ENCODE measurements at places on chromosomes 2 and 18.

DNA sequence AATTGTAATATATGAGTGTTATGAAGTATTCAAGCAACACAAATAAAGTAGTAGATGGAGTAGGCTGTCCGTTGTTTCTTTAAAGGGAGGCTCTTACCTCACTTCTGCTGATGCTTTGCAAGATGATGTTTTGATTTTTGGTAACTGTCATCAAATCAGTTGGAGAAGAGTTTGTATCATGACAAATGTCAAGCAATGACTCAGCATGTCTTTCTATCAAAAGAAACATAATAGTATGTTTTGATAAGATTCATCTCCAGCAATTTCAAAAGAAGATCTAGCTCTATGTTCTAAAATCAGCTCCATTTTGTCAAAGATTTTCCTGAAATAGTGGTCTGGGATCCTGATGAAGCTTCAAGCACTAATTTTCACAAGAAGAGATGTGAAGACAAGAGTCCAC, 25.6 kb downstream of the MAP3K19 start:
- DNase-seq, result no peak

GRCh38 chr18:43382641-43383403, 105.5 kb upstream of the SYT4 start:
- no peak for DNase-seq

GRCh38 chr2:64915510-64915900, 73.7 kb upstream of the SLC1A4 start:
- DNase-seq, result no peak

GRCh38 chr2:30670453-30670852, 136.8 kb downstream of the CAPN13 start:
- no peak for DNase-seq

DNA sequence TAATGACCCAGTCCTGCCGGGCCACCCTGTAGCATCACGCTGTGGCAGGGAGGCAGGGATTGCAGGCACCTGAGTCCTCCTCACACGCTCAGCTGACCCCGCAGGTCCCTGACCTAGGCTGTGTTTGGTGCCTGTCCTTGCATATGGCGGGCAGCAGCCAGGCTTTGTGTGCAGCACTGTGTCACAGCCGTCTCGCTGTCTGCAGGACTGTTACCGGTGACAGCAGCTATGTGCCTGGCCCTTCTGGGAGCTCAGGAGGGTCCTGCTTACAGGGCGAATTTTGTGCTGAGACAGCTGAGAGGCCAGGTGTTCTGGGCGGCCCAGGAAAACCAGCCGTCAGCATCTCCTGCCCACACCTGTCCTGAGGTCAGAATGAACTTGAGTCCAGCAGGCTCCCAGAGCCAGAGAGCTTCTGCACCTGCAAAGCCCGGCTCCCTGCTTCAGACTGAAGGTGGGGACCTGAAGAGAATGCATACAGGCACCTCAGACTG, 10.4 kb upstream of the ARID5A start:
- DNase-seq, result no peak
